ENCODE measurements at places on chromosomes 1 and 21.
A peak's percentile ranks its signal among the peaks of the same experiment; 100 is the strongest.

DNA sequence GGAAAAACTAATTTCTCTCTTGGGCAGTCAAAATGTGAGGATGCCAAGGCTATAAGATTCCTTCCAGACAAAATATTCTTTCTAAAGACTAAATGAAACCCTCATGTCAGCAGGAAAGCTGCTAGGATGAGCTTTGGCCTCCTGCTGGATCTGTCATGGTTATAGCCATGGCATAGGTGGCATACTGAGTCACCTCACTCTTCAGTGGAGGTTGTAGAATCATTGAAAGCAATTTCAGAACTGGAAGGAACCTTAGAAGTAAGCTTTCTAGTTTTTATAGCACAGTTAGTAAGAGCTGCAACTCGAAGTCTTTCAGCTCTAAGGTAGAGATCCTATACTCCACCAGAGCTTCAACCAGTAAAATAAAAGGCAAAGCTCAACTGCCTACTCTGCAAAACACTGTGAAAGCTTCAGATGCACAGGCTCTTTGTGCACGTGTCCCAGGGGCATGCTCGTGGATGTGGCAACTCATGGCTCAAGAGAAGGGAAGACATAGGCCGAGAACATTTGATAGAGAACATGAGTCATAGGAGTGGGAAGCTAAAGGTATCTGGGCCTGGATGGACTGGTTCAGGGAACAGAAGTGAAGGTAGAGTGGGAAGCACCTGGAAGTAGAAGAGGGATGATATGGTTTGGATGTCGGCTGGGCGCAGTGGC lies 5.8 kb downstream of the AVPR1B start:
- no peak for DNase-seq

GRCh38 chr1:199489594-199489993 lies 537.9 kb upstream of the NR5A2 start:
- DNase-seq = no peak

DNA sequence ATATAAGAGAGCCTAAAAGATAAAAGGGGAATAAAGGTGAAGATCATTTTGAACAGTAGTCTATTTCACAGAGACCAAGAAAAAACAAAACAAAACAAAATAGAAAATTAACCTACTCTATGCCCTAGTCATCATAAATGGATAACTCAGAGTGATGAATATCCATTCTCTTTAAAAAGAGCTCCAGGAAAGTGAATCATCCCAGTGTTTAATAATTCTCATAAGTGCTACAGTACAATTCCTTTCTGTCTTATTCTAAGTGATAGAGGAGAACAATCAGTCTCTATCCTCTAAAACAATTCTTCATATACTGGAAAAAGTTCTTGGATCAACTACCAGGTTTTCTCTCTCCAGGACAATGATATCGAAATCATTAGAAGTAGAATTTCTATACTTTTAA lies 45.8 kb downstream of the GDAP2 start:
- DNase-seq = no peak

DNA sequence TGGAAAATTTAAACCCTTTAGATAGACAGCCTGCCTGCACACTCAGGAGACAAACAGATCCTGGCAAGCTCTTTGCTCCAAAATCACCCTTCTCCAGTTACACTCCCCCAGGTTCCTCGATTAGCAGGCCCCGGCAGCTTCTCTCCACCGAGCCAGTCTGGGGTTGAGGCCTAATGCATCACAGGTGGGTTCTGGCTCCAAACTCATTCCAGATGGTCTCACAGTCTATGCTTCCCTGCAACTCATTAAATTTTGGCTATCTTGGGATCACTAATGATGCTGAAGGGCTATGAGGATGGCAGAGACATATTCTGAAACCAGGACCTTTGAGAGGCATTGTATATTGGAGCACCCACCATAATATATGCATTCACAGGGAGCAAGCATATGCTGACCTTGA lies 559.8 kb upstream of the USP24 start:
- DNase-seq = no peak

DNA sequence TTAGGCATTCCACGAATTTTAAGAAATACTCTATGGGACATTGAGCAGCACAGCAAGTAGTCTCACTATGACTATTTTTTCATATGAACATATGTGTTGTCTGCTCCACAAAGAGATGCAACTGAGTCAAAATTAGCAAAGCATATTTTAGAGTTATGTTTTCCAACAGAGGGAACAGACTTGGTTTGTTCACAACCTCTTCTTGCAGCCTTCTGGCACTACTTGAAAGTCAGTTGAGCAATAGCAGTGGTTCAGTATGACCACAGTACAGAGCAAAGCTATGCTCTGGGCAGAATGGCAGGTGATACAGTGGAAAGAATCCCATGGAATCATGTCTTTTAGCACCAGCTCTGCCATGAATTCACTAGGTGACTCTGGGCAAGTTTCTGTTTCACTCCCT lies 5.2 kb downstream of the CCN1 start:
- DNase-seq = no peak

- no peak for DNase-seq
These were observed 155.4 kb downstream of the CLEC20A start for GRCh38 chr1:178341261-178341956.

GRCh38 chr1:213256438-213257087 lies 205.5 kb downstream of the RPS6KC1 start:
- no peak for DNase-seq

DNA sequence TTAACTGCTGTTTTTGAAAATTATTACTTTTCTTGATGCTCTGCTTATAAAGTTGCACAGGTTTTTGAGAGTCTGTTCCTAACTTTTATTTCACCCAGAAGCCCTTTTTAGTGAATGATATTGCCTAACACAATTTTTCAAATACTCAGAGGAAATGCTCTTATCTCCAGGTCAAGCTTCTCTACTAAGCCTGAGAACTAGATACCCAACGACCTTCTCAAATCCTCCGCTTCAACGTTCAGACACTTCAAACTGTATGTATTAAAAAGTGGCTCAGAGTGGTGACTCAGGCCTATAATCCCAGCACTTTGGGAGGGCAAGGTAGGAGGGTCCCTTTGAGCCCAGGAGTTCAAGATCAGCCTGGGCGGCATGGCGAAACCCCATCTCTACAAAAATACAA lies 88.5 kb downstream of the ASH1L start:
- DNase-seq = no peak

GRCh38 chr1:157407917-157408525 lies 144.3 kb downstream of the FCRL5 start:
- DNase-seq = peak; percentile 16

GRCh38 chr1:5798151-5798730 lies 194.0 kb downstream of the NPHP4 start:
- DNase-seq = no peak

- no peak for DNase-seq
These were observed 427.4 kb upstream of the NCAM2 start for GRCh38 chr21:20570824-20571232.

DNA sequence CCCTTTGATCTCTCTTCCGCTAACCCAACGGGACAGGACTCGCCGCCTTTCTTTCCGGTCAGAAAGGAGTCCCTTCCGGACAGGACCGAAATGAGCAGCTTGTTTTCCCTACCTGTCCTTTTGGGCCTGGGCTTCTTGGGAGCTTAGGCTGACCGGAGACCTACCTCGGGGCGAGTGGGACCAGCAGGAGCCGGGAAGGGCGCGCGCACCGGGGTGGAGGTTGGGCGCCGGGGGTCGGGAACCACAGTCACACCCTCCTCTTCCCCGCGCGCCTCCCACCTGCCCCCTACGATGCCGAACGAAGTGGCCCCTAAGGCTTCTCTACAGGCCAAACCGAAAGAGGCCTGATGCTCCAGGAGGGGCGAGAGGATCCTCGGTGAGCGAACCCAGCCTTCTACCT lies 95.2 kb downstream of the PRKAB2 start:
- no peak for DNase-seq

GRCh38 chr21:34899760-34900159 lies 149.3 kb downstream of the RUNX1 start:
- DNase-seq = no peak

- DNase-seq = no peak
These were observed 53.9 kb downstream of the MEGF6 start for GRCh38 chr1:3557366-3557765.

DNA sequence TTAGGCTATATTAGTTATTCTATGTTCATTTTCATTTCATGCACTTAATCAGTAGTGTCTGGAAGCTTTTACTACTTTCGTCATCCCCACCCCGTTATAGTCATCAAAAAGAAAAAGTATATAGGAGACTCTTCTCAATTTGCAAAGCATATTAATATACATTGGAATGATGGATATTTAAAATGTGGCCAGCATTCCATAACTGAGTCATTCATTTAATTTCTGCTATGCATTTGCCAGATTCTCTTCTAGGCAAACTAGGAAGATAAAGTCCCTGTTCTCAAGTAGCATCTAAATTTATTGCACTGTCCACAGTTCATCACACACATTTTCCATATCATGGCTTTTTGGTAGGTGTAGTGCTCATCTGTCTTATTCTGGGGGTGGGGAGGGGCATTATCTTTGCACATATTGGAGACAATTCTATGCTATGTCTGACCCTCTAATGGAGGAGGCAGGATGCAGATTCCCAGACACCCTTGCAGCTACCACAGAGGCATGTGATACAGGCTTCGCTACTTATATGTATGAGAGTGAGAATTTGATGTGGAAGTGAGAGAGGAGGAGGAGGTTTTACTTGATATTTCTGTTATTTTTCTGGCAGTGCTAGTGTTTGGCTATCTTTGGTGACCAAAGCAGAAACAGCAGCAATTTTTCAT lies 125.8 kb downstream of the CTH start:
- DNase-seq = no peak

All from CD4-positive, alpha-beta T cell treated with Interferon alpha-2 for 1 hour (primary cell).